ENCODE measurements at places on chromosomes 2 and 18. TPM values are rescaled to one million over a fixed set of nuclear protein-coding genes. Genes with fewer than 3 reads are reported as not detected.

KCNF1 gene
- not detected for total RNA-seq

VWA3B gene
- total RNA-seq = not detected

IL18R1 gene
- total RNA-seq = 6.0 TPM

SLC30A3 gene
- total RNA-seq = not detected

D2HGDH gene
- total RNA-seq = 49.4 TPM

IL1F10 gene
- total RNA-seq = not detected

REG1B gene
- total RNA-seq = 5.4 TPM

GPR75 gene
- total RNA-seq = 3.0 TPM

ERFE gene
- total RNA-seq = not detected

LAMA1 gene
- total RNA-seq = 0.09 TPM

NYAP2 gene
- not detected for total RNA-seq

EMX1 gene
- total RNA-seq = not detected

MAP3K2 gene
- 81.6 TPM for total RNA-seq

SERPINB3 gene
- not detected for total RNA-seq

RTKN gene
- 1.7 TPM for total RNA-seq

SERPINE2 gene
- 2.5 TPM for total RNA-seq

SLC9A4 gene
- not detected for total RNA-seq

ZNF519 gene
- 12.1 TPM for total RNA-seq

LRRTM1 gene
- total RNA-seq = not detected

PER2 gene
- 9.3 TPM for total RNA-seq

CCDC68 gene
- total RNA-seq = not detected

MAPK4 gene
- total RNA-seq = not detected

CYP1B1 gene
- not detected for total RNA-seq

CRYBA2 gene
- total RNA-seq = not detected

DNAH6 gene
- 2.0 TPM for total RNA-seq

OTOS gene
- total RNA-seq = not detected

AP1S3 gene
- 2.1 TPM for total RNA-seq

C2orf81 gene
- total RNA-seq = 5.0 TPM

MSH2 gene
- total RNA-seq = 23.6 TPM

LHCGR gene
- not detected for total RNA-seq

RBM44 gene
- 0.76 TPM for total RNA-seq

PIGN gene
- 19.5 TPM for total RNA-seq

All from T-cell (primary cell).